Panc1 (cell line): ENCODE measurements at places on chromosomes 5 and 9.

DNA sequence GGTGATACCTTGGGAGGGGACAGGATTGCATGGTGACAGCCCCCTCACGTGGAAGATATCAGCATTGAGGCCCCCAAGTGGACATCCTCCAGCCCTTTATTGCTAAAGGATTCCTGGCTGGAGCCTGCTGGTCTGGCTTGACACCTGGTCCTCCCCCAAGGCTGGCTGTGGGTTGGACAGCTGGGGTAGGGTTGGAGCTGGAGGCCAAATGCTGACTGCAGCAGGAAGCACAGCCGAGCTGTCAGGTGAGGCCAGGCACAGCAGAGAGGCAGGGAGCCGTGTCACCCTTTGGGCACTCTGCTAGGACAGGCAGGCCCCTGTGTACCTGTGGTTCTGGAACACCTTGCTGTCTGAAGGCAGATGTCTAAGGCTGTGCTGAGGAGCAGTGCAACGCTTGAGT, 2.2 kb downstream of the CACFD1 start:
- H3K27me3 ChIP-seq = no peaks in the 10 kb centered on the region
- no peak overlapping the region for H3K27ac ChIP-seq
- no peaks in the 10 kb centered on the region for H3K36me3 ChIP-seq
- peaks cover 19% of the 10 kb centered on the region for H3K4me1 ChIP-seq
- H3K4me3 ChIP-seq = no peak overlapping the region

DNA sequence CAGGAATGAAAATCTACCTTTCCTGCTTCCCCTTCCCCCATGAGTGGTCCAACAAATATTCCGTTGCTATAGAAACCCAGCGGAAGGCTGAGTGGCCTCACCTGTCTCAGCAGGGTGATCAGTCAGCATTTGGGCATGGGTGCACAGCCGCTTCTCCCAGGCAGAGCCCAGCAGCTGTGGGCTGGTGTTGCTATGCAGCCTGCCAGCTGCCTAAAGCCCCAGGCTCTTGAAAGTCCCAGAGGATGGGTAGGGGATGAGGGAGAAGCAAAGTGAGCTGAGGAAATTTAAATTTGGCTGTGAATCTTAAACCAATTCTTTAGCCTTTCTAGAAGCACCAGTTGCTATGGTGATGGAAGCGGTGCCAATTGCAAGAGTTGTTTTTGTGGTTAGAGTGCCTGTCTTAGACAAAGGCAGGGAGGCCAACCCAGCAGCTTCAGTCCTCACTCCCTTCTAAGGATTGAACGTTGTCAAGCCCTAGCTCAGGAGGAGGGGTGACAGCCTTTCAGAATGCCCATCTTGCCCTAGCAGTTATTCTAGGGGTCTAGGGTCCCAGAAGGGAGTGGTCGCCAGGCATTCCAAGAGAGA, 151.5 kb upstream of the PITX1 start:
- no peaks in the 10 kb centered on the region for H3K36me3 ChIP-seq
- no peak overlapping the region for H3K4me3 ChIP-seq
- no peaks in the 10 kb centered on the region for H3K27me3 ChIP-seq
- peaks cover under 1% of the 10 kb centered on the region; the same call in 1 of the 2 replicates for H3K4me1 ChIP-seq
- no peak overlapping the region for H3K27ac ChIP-seq

DNA sequence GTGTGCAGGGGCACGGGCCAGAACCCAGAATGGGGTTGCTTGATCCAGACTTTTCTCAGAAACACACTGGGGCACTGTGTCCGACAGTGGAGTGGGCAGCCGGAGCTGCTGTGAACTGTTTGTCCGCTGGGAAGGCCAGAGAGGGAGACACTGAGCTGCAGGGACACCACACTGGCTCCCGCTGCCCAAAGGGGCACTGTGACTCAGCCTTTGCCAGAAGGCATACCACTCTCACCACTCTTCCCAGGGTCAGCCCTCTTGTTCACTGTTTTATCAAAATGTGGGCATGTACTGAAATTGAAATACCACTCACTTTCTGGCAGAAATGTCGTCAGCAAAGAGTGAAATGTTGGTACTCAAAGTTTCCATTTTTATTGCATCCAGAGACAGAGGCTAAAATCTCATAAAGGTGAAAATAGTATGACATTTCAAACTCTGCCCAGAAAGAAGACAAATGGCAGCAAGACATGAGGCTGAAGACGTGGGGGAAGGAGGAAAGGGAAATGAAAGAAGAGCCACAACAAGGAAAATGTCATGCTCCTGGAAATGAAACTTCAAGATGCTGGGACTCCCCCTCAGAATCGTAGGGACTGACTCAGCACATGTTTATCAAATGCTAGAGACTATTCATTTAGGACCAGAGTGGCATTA, 4.5 kb upstream of the IL7R start:
- DNase-seq = no peak
- H3K27me3 ChIP-seq = no peaks in the 10 kb centered on the region
- no peaks in the 10 kb centered on the region for H3K4me1 ChIP-seq
- H3K4me3 ChIP-seq = no peak overlapping the region

GRCh38 chr5:112907166-112907631, 14.8 kb downstream of the REEP5 start:
- H3K4me3 ChIP-seq = no peak overlapping the region
- H3K27ac ChIP-seq = no peak overlapping the region
- no peaks in the 10 kb centered on the region for H3K27me3 ChIP-seq

DNA sequence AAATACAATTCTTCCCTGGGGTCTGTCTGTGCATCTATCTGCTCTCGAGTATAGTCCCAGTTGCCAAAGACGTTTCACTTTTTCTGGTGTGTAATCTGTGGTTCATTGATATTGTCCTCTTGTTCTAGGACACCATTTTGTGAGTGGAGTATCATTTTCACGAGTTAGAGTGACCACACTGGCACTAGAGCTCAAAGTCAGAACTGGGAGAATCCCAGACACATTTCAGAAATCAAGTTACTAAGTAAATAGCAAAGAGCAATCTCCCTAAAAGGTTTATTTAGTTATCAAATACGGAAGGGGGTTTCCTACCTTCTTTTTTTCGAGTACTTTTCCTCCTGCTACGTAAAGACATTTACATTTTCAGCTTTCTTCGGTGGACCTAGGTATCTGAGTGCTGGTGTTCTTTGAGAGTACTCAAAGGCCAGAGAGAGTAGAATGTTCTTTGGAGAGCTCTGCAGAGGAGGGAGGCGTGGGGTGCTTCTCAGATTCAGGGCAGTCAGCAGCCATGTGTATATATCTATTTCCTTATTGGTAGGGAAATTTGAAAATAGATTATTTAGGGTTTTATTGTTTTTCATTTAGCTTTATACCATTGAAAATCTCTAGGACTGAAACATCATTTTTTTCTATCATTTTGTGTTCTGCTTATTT, 8.9 kb upstream of the HSPA9 start:
- H3K36me3 ChIP-seq = no peaks in the 10 kb centered on the region
- DNase-seq = no peak
- no peak overlapping the region for H3K4me3 ChIP-seq
- H3K27me3 ChIP-seq = no peaks in the 10 kb centered on the region; the same call in 1 of the 2 replicates
- no peaks in the 10 kb centered on the region for H3K4me1 ChIP-seq

DNA sequence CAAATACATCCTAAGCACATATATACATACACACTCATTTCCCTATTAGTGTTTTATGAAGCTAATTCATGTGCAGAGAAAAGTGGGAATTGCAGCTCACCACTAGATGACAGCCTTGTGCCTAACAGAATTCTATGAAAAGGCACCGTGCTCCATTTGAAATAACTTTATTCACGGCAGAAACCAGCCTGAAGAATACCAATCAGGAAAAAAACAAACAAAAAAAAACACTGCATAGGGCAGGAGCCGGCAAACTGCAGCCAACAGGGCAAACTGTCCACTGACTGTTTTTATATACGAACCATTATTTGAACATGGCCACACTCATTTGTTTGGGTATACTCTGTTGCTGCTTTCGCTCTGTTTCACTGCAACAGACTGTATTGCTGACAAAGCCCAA, 33.6 kb downstream of the ERMP1 start:
- H3K27me3 ChIP-seq = no peaks in the 10 kb centered on the region
- no peak overlapping the region for H3K27ac ChIP-seq
- H3K36me3 ChIP-seq = no peaks in the 10 kb centered on the region; the same call in 1 of the 2 replicates
- H3K4me1 ChIP-seq = no peaks in the 10 kb centered on the region; the same call in 1 of the 2 replicates
- DNase-seq = peak; percentile 4

DNA sequence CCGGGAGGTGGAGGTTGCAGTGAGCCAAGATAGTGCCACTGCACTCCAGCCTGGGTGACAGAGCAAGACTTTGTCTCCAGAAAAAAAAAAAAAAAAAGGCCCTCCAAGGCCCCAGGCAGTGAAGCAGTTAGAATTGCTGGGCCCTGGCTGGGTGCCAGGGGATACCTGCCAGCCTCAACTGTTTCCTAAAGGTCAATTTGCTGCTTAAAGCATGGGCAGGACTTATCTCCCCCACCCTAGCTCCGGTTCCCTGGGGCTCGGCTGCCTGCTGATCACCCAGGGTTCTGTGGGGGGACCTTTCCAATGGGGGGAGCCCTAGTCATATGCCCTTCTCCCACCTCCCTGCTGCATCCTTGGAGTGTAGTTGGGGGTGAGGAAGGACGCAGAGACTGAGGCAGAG, 25.7 kb downstream of the NCS1 start:
- no peaks in the 10 kb centered on the region for H3K27me3 ChIP-seq
- H3K36me3 ChIP-seq = no peaks in the 10 kb centered on the region
- H3K27ac ChIP-seq = no peak overlapping the region

- no peaks in the 10 kb centered on the region for H3K4me1 ChIP-seq
- H3K4me3 ChIP-seq = no peak overlapping the region
- peaks cover 4% of the 10 kb centered on the region for H3K27me3 ChIP-seq
- H3K36me3 ChIP-seq = no peaks in the 10 kb centered on the region
Observed at GRCh38 chr5:141765896-141766551, 84.0 kb upstream of the ARAP3 start.
